HuH-7.5 (cell line): ENCODE measurements at places on chromosomes 2 and 18.
A peak's percentile ranks its signal among the peaks of the same experiment; 100 is the strongest.

DNA sequence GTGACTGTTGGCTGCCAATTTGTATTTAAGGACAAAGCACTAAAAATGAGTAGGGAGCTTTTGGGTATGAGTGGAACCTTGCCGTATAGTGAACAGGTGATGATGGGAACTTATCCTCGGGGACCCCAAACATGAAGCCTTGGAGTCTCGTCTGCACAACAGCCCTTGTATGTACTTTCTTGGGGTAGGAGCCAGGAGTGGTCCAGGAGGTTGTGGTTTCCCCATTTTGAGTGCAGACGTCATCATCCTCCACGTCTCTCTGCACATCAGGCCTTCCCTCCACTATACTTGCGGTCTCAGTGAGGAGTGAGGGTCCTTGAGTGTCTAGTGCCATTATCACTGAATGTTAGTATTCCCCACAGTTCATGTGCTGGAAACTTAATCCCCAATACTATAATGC lies 101.5 kb upstream of the HS6ST1 start:
- DNase-seq, result no peak

DNA sequence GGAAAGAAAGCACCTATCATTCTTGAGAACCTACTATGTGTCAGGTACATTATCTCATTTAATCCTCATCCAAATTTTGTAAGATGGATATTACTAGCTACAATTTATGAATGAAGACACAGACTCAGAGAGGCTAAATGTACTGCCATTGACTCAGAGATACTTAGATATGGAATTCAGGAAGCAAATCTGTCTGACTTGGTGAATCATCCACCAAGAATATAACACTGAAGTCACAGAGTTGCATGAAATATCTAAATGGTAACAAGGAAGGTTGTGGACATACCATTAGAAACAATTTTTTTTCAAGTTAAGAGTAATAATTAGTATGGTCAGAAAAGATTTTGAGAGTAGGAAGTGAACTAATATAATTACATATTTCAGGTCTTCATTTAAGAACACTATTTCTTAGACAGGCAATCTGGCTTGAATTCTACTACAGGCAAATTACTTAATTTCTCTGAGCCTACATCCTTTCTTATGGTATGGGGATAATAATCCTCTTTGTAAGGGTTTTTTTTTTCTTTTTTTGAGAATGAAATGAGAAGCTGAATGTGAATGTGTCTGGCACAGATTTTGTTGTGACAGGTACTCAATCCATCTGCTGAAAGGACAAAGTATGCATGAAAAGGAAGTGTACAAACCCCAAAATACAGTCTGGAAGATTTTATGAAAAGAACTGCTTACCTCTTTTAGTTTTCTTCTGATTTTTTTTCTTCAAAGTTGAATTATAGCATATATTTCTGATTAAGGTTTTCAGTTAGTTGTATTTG lies 14.8 kb upstream of the C2orf66 start:
- no peak for DNase-seq

GRCh38 chr18:58300867-58301266 lies 256.8 kb downstream of the NEDD4L start:
- DNase-seq, result no peak

- no peak for DNase-seq
These were observed 117.9 kb upstream of the NETO1 start for GRCh38 chr18:72985686-72986085.

- DNase-seq, result no peak
These were observed 10.5 kb downstream of the CCT7 start for GRCh38 chr2:73244580-73244979.

DNA sequence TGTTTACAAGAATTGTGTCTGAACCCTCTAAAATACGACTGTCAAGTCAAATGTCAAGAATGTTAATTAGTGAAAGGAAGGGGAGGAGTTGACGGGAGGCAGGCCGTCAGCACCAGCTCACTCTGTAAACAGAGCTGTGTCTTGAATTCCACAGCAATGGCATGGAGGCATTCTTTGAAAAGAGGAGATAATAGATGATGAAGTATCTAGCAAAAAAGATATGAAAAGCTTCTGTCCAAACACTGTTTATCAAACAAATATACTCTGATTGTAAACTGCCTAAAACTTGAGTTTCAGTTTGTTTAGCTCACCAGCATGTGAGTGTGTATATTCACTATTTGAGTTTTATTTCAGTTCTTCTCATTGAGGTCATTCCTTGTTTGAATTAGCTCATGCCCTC lies 94.7 kb upstream of the CDC42EP3 start:
- DNase-seq, result no peak

DNA sequence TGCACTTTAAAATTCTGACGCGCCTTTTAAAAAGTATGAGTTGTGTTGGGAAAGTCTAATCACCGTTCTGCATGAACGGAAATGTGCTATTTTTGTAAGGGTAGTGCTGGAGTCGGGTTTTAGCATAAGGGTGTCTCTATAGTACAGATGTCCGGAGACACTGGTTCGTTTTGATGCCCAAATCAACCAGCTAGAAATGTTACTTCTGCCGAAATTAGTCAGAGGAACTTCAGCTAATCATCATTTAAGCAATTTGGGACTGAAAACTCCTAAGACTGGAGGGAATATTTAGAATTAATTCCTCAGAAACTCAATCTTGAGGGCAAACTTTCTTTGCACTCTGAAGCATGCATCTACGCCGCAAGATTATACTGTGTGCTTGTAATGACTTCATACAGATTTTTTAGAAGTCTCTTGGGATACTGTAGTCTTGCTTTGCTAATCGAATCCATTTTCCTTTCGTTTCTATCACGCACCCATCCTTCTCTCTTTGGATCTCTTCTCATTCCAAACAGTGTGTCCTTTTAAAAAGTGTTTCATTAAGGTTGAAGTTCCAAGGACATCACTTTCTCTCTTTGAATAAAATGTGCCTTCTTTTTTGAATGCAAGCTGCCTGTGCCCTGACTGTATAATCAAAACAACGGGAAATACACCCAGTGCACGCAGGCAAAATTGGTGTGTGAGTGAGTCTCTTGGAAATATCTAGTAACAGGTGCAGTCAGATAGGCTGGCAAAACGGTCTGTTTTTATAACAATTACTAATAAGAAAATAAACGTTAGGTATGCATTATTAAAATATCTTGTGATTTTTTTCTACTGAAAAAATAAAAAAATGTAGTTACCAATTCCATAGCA lies 270.9 kb upstream of the TCF4 start:
- DNase-seq, result no peak

- DNase-seq, result no peak
These were observed 148.5 kb upstream of the DNMT3A start for GRCh38 chr2:25490217-25490616.

GRCh38 chr2:218860950-218861381 lies 1.4 kb downstream of the WNT6 start:
- peak; percentile 61 for DNase-seq

GRCh38 chr2:175176624-175177023 lies 4.9 kb downstream of the ATP5MC3 start:
- DNase-seq, result no peak

- no peak for DNase-seq
These were observed 1347.2 kb upstream of the DDX18 start for GRCh38 chr2:116467243-116467642.

- no peak for DNase-seq
These were observed 6.6 kb upstream of the KLHL23 start for GRCh38 chr2:169727065-169727464.

GRCh38 chr2:184004289-184004947 lies 593.9 kb upstream of the ZNF804A start:
- no peak for DNase-seq

GRCh38 chr2:43127208-43127940 lies 99.0 kb downstream of the ZFP36L2 start:
- DNase-seq, result peak; percentile 64

DNA sequence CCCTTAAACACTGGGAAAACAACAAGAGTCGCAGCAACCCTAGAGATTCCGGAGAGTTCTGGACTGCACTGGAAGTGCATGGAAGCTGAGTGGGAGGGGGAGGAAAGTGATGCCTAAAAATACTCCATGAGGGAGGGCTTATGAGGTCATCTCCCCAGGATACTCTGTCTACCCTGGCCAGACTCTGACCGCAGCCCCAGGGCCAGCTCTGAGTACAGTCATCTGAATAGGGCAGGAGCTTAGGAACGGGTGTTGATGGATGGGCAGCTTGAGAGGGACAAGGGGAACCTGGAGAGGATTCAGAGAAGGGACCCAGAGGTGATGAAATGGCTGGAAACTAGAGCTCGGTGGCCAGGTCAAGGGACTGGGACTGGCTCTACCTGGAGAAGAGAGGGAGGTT lies 79.3 kb upstream of the IGFBP5 start:
- no peak for DNase-seq

GRCh38 chr18:11909591-11910026 lies 1.5 kb upstream of the MPPE1 start:
- DNase-seq, result no peak

- no peak for DNase-seq
These were observed 204.3 kb downstream of the GULP1 start for GRCh38 chr2:188495969-188496431.

DNA sequence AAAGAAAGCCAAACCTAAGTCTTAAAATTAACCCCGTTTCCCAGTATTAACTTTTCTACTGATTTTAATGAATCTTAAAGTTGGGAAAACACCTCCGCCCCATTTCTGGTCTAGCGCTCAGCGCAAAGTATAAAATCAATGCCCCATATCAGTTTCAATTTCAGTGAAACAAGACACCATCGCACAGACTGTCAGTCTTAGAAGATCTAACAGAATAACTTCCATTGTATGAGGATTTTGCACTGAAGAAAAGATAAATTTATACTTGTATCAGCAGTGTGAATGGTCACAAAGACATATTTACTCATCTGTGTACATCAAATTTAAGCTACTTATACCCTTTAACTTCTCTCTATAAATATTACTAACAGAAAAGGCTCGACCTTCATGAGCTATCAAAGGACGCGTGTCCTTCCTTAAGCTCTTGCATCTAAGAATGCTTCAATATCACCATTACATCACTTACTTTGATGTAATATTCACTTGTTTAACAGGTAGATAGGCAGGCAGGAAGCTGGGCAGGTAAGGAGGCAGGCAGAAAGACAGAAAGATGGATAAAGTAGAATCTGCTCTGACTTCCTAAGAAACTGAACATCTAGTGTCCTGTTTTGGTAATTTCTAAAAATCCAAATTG lies 183.0 kb downstream of the TCF4 start:
- DNase-seq, result no peak

GRCh38 chr18:11676867-11677266 lies 12.2 kb upstream of the GNAL start:
- no peak for DNase-seq

DNA sequence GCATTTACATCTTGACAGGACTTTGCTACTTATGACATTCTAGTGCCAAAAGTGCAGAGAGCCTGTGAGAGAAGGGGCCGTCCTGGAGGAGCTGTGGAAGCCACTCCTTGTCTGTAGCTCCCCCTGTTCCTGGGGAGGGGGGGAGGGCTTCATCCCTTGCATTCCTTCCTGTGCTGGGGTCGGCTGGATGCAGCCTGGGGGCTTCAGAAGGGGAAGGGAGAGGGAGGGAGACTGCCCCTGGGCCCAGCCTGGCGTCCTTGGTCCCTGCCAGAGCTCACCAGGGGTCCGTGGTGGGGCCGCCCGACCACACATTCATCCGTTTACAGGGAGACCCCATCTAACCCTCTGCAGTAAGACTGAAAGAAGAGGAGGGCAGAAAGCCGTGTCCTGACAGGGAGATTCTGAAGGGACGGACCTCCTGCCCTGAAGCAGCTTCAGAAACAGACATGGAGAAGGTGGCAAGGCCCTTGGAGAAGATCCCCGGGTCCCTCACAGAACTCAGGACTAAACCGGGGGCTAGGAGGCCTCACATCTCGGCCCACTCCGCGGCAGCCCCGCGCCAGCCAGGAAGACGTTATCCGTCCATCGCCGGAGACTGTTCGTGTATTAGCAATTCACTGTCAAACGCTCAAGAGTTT lies 258.3 kb upstream of the SALL3 start:
- DNase-seq, result no peak

GRCh38 chr2:88724643-88725332 lies 33.3 kb downstream of the RPIA start:
- no peak for DNase-seq

GRCh38 chr2:1052771-1053191 lies 102.1 kb downstream of the SNTG2 start:
- DNase-seq, result no peak

DNA sequence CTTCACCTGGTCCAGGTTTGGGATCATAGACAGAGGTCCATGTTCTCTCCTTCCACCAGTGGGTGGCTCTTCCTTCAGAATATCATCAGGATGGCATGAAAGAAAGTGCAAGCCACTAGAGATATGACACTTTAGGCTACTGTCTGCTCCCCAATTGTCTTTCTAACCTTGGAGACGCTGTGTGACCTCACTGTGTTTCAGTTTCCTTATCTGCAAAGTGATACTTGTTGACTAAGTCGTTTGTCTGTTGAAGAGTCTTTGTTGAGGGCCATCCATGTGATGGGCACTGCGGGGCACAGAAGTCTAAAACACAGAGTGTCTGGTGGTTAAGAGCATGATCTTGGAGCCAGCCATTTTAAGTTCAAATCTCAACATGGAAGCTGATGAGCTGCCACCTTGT lies 259.9 kb upstream of the THSD7B start:
- no peak for DNase-seq

DNA sequence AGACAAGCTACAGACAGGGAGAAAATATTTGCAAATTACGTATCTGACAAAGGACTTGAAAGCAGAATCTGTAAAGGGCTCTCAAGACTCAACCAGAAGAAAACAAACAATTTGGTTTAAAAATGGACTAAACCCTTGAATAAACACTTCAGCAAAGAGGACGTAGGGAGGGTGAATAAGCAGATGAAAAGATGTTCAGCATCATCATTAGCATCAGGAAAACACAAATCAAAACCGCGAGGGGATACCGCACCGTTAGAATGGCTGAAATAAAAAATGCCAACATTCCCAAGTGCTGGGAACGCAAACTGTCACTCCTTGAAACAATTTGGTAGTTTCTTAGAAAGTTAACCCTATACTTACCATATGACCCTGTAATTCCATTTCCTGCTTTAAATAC lies 136.7 kb downstream of the MBP start:
- no peak for DNase-seq

GRCh38 chr2:106541333-106541732 lies 54.2 kb downstream of the CD8B2 start:
- no peak for DNase-seq

DNA sequence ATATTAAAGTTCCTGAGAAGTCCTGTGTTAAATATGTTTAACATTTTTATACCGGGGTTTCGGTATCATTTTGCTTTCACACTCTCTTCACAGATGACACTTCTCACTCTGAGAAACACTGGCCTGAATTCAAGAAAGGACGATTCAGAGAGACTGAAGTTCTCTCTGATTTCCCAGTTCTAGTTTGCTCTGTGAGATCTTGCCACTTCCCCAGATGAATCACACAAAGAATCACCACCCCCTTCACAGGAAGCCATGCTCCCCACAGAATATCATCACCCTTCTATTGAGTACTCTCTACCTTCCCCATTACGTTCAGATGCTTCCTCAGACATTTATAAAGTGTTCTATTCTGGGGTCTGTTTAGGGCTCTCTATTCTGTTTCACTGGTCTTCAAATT lies 16.1 kb upstream of the CD207 start:
- DNase-seq, result no peak

DNA sequence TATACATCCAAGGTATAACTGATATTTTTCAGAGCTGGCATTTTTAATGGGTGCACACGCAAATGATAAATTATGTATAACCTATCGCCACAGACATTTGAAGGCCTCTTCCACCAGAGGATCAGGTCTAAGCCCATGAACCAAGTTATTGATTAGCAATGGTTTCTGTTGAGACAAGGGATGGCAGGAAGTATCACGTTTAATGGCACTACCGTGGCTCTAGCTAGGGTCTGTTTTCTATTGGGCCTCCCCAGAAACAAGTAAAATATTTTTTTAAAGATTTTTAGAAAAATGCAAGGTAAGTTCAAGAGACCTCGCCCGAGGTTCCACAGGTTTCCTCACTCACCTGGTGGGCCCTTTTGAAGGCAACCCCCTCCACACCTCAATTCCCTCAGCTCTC lies 667 bp downstream of the GFPT1 start:
- DNase-seq, result peak; percentile 35
